Activated CD4-positive, alpha-beta T cell treated with anti-CD3 and anti-CD28 coated beads, Interleukin-2, amount 10 ng/mL, durations not matched to agents 24 days and 14 days (primary cell): ENCODE measurements at places on chromosomes 6 and 20. TPM values are rescaled to one million over a fixed set of nuclear protein-coding genes. Genes with fewer than 3 reads are reported as not detected.
A peak's percentile ranks its signal among the peaks of the same experiment; 100 is the strongest.

The REV3L gene
- 14.0 and 20.8 TPM in 2 replicates for total RNA-seq

The BCAS1 gene
- not detected in 2 replicates for total RNA-seq

The KCNK16 gene
- not detected in 2 replicates for total RNA-seq

The ID1 gene
- total RNA-seq, result 2.7 and 2.9 TPM in 2 replicates

The CST5 gene
- total RNA-seq, result not detected in 2 replicates

The AIF1 gene
- total RNA-seq, result 68.2 and 69.6 TPM in 2 replicates

The CAGE1 gene
- 0.16 and 0.31 TPM in 2 replicates for total RNA-seq

The CLVS2 gene
- not detected in 2 replicates for total RNA-seq

The EXOC2 gene
- total RNA-seq, result 43.6 and 44.1 TPM in 2 replicates

The RHAG gene
- not detected in 2 replicates for total RNA-seq

The CST7 gene
- 115 and 117 TPM in 2 replicates for total RNA-seq

DNA sequence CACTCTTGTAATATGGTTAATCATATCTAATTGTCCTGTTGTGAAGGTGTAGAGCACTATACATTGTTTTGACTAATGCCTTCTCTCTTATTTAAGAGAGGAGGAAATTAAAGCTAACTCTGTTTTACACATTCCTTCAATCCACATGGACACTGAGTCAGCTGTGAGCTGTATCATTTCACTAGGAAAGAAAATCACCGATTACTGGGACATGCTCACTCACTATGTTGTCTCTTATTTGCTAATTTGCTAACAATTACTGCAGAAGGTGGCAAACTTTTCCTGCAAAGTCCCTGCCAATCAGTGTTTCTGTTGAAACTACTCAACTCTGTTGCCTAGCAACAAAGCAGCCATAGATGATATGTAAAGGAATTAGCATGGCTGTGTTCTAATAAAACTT is 98.2 kb downstream of the BCAS1 start:
- no peak for DNase-seq
- peaks cover 10% of the 10 kb centered on the region for H3K27me3 ChIP-seq
- H3K4me3 ChIP-seq, result no peak overlapping the region
- H3K4me1 ChIP-seq, result no peaks in the 10 kb centered on the region

- H3K27ac ChIP-seq, result no peak overlapping the region
- H3K36me3 ChIP-seq, result peaks cover 36% of the 10 kb centered on the region
- no peak overlapping the region for H3K4me3 ChIP-seq
These were observed 29.7 kb downstream of the EIF2S2 start for GRCh38 chr20:34082232-34082887.

- no peak for DNase-seq
- H3K4me3 ChIP-seq, result no peak overlapping the region
- no peak overlapping the region for H3K27ac ChIP-seq
These were observed 66.4 kb downstream of the AFDN start for GRCh38 chr6:167892835-167893815.

- H3K4me3 ChIP-seq, result no peak overlapping the region
- H3K36me3 ChIP-seq, result peaks cover 18% of the 10 kb centered on the region
- H3K27me3 ChIP-seq, result peaks cover 8% of the 10 kb centered on the region
- H3K27ac ChIP-seq, result no peak overlapping the region
- H3K4me1 ChIP-seq, result no peaks in the 10 kb centered on the region
- no peak for DNase-seq
These were observed 12.4 kb downstream of the GABBR1 start for GRCh38 chr6:29620630-29621029.

GRCh38 chr20:57470212-57470522 is 54.8 kb downstream of the CTCFL start:
- no peaks in the 10 kb centered on the region for H3K36me3 ChIP-seq
- H3K4me3 ChIP-seq, result no peak overlapping the region
- DNase-seq, result no peak
- no peak overlapping the region for H3K27ac ChIP-seq
- no peaks in the 10 kb centered on the region for H3K27me3 ChIP-seq

DNA sequence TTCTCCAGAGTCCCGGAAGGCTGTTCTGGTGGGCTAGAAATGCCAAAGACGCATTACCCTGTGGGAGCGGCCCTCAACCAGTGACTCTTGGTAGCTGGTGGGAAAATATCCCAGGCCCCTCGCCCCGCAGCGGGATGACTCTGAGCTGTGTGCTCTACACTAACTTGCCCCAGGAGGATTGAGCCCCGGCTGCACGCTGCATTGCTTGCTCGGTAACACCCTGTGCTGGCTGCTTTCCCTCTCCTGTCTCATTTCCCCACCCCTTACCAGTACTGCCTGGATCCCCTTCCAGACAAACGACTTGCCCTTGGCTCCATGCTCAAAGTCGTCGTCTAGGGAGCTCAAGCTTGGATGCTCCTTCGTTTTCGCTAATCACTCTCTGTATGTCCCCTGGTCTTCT is 411.8 kb upstream of the SULF2 start:
- H3K36me3 ChIP-seq, result no peaks in the 10 kb centered on the region
- no peak for DNase-seq
- no peak overlapping the region for H3K27ac ChIP-seq

DNA sequence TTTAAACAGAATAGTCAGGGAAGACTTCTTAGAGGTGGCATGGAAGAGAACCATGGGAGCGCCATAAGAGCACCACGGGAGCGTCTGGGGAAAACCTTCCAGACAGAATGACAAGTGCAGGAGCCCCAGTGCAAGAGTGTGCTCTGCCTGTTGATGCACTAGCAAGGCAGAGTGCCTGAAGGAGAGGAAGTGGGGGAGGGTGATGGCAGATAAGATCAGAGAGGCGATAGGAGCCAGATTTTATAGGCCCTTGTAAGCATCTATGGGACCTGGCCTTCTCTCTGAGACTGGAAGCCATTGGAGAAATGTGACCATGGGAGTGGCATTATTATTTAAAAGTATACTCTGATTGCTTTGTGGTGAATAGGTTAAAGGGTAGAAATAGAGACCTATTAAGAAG is 13.1 kb downstream of the FUCA2 start:
- H3K27me3 ChIP-seq, result no peaks in the 10 kb centered on the region
- no peak overlapping the region for H3K4me3 ChIP-seq
- H3K36me3 ChIP-seq, result peaks cover 33% of the 10 kb centered on the region

GRCh38 chr6:4412488-4412887 is 277.1 kb upstream of the ECI2 start:
- no peak overlapping the region for H3K4me3 ChIP-seq
- peaks cover 3% of the 10 kb centered on the region for H3K4me1 ChIP-seq
- no peak overlapping the region for H3K27ac ChIP-seq
- H3K27me3 ChIP-seq, result no peaks in the 10 kb centered on the region
- no peak for DNase-seq

GRCh38 chr6:131688286-131688685 is 12.9 kb downstream of the OR2A4 start:
- H3K36me3 ChIP-seq, result no peaks in the 10 kb centered on the region
- H3K27ac ChIP-seq, result peak overlapping the region; percentile 9
- H3K4me3 ChIP-seq, result no peak overlapping the region
- peaks cover 9% of the 10 kb centered on the region for H3K4me1 ChIP-seq
- no peak for DNase-seq

- H3K4me3 ChIP-seq, result no peak overlapping the region
- no peak overlapping the region for H3K27ac ChIP-seq
- DNase-seq, result no peak
- H3K27me3 ChIP-seq, result no peaks in the 10 kb centered on the region
- peaks cover 24% of the 10 kb centered on the region for H3K36me3 ChIP-seq
These were observed 77.6 kb downstream of the PHACTR2 start for GRCh38 chr6:143755301-143755744.

DNA sequence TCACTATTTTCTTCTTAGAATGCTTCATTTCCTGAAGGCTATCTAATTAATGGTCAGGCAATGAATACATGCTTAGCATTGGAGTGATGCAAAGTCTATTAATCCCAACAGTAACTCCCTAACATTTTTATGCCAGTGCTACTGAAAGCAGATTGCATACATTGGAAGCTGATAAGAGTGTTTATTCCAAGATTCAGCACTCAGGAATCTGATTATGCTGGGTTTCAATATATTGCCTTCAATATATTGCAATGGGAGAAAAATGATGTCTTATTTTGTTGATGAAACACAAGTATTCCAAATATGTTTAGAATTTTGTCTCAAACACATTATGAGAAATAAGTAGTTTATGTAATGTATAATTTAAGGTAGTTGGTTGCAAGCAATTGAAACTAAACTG is 26.7 kb upstream of the TRDN start:
- no peaks in the 10 kb centered on the region for H3K27me3 ChIP-seq
- no peaks in the 10 kb centered on the region for H3K4me1 ChIP-seq
- no peak overlapping the region for H3K4me3 ChIP-seq
- no peak overlapping the region for H3K27ac ChIP-seq
- DNase-seq, result no peak
- no peaks in the 10 kb centered on the region for H3K36me3 ChIP-seq

DNA sequence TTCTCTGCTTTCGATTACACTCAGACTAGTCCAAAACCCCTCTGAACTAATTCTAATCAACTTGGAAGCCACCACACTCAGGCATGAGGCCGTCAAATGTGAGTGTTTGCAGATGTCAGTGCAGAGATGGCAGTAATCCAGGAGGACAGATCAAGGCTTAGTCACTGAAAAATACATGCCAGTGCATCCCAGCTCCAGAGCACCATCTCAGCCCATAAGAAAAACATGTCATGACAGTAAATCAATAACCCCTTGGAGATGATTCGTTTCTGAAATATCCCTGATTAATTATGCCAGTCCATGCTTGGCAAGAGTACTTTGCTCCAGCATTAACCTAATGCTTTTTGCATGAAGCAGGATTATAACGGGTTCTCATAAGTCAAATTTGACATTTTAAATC is 179.5 kb downstream of the ADAT2 start:
- H3K27ac ChIP-seq, result no peak overlapping the region
- H3K27me3 ChIP-seq, result no peaks in the 10 kb centered on the region
- no peak overlapping the region for H3K4me3 ChIP-seq
- DNase-seq, result no peak
- H3K4me1 ChIP-seq, result peaks cover 9% of the 10 kb centered on the region
- H3K36me3 ChIP-seq, result no peaks in the 10 kb centered on the region

- H3K27ac ChIP-seq, result no peak overlapping the region
- H3K36me3 ChIP-seq, result no peaks in the 10 kb centered on the region
- no peaks in the 10 kb centered on the region for H3K27me3 ChIP-seq
These were observed 654.6 kb downstream of the KIF16B start for GRCh38 chr20:15918631-15919030.

DNA sequence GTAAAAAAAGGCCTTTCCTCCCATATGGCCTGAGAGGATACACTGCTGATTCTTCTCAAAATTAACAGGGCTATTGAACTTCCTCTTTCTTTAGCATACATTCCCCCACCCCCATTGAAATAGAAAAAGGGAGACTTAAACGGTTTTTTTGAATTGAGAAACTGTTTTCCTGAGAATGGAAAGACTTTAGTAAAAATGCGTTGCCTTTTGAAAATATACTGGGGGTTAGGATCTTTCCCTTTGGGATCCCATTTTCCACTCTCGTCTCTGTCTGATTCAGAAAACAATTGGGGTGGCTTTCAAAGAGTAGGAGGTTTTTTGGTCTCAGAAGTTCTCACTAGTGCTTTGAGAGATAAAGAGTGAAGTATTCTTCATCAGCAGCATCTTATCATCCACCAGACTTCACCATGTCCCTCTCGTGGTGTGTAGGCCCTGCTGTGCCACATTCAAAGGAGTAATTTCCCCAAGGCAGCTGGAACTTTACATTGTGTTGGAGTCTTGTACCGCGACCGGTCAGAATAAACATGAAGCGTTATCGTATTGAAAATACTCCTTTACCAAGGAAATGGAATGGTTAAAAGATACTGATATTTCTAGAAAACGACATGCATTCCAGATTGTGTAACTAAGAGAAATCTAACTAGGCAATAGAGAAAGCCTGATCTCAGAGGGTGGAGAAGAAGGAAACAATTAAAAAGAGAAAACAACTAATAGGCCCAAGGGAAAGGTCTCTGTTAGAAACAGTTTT is 10.6 kb downstream of the MYB start:
- H3K4me3 ChIP-seq, result no peak overlapping the region
- H3K27ac ChIP-seq, result peak overlapping the region; percentile 8
- DNase-seq, result no peak
- no peaks in the 10 kb centered on the region for H3K27me3 ChIP-seq
- H3K36me3 ChIP-seq, result peaks cover 76% of the 10 kb centered on the region

DNA sequence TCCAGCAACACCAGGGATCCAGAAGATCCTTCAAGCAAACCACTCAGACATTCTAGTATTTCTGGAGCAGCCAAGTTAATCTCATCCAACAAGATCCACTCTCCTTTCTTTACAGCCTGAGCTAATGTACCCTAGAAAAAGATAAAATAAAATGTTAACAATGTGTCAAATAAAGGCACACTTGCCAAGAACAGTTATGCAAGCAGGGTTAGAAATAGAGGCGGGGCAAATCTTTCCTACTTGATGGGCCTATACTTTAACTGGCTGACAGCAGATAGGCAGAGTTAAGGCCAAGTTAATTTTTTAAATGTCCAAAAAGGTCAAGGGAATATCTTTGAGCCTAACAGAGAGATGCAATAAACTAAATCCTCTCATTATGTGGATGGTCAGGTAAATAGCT is 60.8 kb downstream of the MDN1 start:
- H3K27ac ChIP-seq, result no peak overlapping the region
- no peaks in the 10 kb centered on the region for H3K4me1 ChIP-seq
- DNase-seq, result no peak

DNA sequence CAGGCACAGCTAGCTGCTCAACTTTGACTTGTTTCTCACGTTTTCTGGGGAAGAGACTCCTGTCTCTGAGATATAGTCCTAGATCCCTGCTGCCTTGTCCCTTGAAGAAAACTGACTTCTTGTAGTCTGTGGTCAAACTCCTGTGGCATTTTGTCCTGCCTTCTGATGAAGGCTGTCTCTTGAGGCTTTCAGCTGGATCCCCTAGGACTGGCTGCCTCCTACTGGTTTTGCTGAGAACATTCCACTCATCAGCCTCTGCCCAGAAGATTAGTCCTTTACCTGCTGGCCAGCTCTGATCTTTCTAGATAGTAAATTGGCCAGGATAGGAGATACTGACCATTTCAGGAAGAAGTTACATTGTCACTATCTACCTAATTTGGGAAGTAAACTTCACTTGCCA is 71.9 kb upstream of the CNR1 start:
- no peaks in the 10 kb centered on the region for H3K36me3 ChIP-seq
- H3K4me3 ChIP-seq, result no peak overlapping the region

DNA sequence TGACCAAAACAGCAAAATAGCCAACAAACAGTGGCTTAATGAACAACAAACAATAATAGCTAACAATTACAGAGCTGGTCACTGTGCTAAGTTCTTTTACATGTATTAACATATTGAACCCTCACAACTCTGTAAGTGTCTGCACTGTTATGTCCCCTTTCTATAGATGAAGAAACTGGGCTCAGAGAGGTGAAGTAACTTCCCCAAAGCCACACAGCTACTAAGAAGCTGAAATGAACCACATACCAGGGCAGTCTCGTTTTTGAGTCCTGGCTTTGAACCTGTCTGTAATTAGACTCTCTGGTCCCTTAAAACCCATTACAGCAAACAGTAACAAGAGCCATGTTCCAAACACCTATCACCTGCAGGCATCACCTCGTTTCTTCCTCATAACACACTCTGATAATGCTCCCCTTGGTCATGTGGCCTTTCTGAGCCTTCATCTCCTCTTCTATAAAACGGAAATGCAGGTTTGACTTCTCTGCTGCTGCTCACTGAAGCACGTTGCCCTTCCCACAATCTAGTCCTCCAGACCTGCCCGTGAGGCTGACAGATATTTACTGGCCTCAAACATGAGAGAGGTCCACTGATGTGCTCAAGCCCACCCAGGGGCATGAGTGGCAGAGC is 23.3 kb downstream of the KCNK15 start:
- H3K4me3 ChIP-seq, result no peak overlapping the region
- no peaks in the 10 kb centered on the region for H3K36me3 ChIP-seq
- no peak overlapping the region for H3K27ac ChIP-seq
- H3K4me1 ChIP-seq, result no peaks in the 10 kb centered on the region
- no peak for DNase-seq
- H3K27me3 ChIP-seq, result peaks cover 13% of the 10 kb centered on the region

- peaks cover 3% of the 10 kb centered on the region for H3K4me1 ChIP-seq
- DNase-seq, result no peak
- no peak overlapping the region for H3K27ac ChIP-seq
- H3K27me3 ChIP-seq, result peaks cover 15% of the 10 kb centered on the region
These were observed 24.5 kb upstream of the SEC63 start for GRCh38 chr6:107982486-107982885.
